ENCODE measurements at places on chromosomes 16 and 17.

GRCh38 chr16:2914233-2914632 is 2.5 kb downstream of the FLYWCH1 start:
- DNase-seq: no peak

DNA sequence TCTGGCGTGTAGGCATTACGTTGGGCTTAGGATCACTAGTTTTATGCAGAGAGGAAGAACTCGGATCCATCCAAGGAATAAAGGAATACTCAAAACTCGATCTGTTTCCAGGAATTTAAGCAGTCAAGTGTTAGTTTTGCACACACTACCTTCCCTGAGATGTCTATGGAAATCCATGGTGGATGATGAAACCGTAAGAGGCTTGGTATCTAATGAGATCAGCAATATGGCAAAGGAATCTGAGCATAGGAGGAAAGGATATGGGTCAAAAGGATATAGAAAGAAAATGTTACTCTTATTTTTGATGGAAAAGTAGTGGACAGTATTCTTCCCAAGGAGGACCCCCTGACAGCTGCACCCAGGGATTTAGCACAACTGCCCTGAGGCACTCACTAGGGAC is 59.6 kb downstream of the SMG6 start:
- DNase-seq: no peak

- DNase-seq: no peak
Observed at GRCh38 chr17:45288825-45289224, 26.9 kb upstream of the SPATA32 start.

DNA sequence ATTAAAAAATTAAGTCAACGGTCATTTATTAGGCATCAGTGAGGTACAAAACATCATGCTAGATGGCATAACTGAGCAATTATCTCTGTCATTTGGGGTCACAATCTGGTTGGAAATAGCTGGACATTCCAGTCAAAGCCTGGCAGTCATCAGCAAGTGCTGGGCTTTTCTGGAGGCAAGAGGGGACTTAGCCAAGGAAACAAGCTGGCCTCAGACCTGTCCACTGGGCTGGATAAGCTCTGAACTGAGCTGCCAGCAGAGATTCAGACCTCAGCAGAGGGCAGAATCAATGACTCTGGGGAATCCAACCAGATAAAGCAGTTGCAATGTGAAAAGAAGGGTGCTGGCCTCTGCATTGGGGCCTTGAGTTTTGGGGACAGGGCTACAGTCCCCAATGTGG is 161.9 kb upstream of the NOL11 start:
- no peak for DNase-seq

GRCh38 chr17:42518755-42519545 is 17.1 kb upstream of the NAGLU start:
- DNase-seq: no peak

GRCh38 chr16:27335349-27336053 is 21.7 kb downstream of the IL4R start:
- no peak for DNase-seq

DNA sequence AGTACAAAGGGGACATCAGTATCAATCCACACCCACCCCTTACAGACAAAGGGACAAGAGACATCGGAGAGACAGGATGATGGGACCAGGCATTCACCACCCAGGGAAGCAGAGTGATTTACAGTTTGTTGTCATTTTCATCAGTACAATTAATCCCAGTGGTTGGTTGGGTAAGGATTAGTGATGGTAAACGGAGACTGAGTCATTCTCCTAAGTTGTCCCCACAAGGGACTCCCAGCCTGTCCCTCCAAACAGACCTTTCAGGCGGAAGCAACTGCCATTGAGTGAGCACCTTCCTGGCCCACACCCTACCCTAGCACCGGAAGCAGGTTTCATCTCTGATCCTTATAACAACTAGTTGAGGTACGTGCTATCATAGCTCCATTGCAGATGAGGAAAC is 11.2 kb downstream of the PPL start:
- no peak for DNase-seq

- DNase-seq: no peak
Observed at GRCh38 chr16:66325717-66326376, 40.6 kb upstream of the CDH5 start.

DNA sequence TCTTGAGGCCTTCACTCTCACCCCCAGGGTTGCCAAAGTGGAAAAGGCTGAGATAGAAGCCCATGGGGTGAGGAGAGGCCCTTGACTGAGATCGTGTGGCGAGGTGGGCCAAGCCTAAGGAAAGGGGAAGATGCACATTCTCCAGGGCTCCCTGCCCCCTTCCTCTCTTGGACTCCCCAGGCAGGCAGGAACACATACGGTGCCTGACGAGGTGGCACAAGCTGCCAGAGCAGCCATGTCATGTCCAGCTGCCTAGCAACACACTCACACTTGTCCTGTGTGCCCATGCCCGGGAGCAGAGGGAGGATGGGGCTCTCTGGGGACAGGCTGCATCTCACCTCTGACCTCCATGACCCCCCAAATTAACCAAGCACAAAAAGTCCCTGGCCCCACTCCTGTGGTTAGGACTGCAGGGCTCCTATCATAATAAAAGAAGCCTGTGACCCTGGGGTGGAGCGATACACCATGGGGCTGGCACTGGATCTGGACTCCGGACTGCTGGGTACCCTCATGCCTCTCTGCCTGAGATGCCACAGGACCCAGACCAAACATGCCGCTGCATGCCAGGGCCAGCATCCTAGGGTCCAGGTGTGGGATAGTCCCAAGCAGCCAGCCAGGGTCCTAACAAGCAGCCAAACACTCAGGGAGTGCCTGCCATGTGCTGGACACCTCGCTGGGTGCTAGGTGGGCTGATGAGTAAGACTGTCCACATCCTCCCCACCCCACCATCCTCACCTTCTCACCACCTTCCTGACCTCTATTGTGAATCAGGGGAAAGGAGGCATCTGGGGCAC is 2.6 kb downstream of the GIT1 start:
- no peak for DNase-seq

DNA sequence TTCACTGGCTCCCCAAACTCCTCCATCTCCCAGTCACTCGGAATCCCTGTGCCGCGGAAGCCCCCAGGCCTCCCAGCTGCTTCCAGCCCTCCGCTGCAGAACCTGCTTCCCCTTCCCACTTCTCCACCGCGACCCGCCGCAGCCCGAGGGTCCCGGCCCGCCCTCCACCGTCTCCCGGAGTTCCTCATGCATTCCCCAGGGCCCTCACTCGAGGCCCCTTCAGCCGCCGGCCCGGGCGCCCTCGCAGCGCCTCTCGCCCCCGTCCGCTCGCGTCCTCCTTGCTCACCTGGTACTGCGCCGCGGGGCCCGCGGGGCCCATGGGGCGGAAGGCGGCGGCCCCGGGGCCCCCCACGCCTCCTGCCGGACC is 329 bp downstream of the SMARCD2 start:
- DNase-seq: no peak

GRCh38 chr17:57634713-57635465 is 110.2 kb downstream of the CCDC182 start:
- DNase-seq: no peak

DNA sequence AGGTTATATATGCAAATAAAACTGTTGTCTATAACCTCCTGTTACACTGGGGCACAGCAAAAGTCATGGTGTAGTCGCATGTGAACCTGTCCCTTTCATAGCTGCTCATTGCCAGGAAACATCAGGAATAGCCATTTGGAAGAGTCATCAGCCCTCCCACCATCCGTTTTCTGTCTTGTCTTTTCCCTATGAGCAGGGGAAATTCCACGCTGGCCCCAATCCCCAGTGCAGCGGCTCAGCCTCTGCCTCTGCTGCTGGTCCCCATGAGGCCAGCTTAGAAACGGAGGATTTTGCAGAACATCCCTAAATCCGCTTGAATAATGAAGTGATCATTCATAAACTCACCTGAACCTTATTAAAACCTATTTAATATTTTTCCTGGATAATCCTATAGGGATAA is 10.5 kb downstream of the MAPT start:
- DNase-seq: no peak

DNA sequence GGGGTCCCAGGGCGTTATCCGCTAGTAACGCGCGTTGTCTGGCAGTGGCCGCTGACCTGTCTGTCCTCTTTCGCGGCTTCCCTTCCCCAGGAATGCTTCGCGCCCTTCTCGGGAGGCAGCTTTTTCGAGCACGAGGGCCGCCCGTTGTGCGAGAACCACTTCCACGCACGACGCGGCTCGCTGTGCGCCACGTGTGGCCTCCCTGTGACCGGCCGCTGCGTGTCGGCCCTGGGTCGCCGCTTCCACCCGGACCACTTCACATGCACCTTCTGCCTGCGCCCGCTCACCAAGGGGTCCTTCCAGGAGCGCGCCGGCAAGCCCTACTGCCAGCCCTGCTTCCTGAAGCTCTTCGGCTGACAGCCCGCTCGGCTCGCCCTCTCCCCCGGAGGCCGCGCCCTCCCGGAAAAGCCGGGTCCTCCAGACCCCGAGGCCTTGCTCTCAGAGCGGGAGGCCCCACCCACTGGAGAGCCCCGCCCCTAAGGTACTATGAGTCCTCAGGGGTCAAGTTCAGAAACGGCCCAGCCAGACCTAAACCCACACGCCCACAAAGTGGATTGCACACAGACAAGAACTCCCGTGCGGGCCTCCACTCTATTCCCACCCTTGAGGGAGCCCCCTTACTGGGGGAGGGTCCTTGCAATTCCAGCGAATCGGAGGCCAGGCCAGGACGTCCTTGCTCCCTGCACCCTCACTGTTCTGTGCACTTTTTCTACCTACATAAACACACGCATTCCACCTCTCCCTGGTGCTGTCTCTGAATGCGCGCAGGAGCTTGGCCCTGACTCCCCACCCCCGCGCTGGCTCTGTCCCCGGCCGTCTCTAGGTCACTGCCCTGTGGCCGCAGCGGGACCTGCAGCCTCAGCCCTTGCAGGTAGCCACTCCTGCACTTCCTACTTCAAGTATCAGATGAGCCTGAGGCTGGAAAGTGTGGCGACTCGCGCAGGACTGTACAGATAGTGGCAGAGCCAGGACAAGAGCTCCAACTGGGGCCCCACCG is 5.4 kb upstream of the SLC5A2 start:
- no peak for DNase-seq

DNA sequence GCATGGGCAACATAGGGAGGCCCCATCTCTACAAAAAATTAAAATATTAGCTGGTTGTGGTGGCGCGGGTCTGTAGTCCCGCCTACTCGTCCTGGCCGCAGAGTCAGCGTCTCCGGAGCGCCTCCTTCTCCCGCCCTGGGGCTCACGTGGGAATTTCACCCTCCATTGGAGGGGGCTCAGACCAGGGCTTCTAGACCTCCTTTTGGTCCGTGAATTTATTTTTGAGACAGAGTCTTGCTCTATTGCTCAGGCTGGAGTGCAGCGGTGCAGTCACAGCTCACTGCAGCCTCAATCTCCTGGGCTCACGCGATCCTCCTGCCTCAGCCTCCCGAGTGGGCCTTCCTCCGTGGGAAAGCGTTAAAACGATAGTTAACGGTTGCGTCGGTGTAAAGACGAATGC is 394 bp upstream of the NME4 start:
- no peak for DNase-seq

GRCh38 chr16:4517812-4518680 is 20.5 kb downstream of the CDIP1 start:
- no peak for DNase-seq

DNA sequence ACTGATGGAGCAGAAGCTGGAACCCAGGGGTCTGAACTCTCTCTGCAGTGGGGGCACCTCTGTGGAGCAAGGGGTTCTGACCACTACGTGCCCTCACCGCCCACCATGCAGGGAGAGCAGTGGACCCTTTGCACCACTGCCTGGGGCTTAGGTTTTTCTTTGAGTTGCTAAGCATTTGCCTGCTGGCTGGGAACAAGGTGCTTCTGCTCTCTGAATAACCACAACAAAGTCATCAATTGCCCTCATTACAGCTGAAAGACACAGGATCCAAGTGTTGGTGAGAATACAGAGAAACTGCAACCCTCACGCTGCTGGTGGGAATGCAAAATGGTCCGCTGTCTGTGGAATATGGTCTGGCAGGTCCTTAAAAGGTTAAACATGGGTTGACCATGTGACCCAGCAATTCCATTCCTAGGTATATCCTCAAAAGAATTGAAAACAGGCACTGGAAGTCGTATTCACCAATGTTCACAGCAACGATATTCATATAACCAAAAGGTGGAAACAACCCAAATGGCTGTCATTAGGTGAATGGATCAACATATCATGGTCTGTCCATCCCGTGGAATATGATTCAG is 22.8 kb downstream of the NLRC3 start:
- no peak for DNase-seq

GRCh38 chr16:87959391-87959990 is 8.3 kb downstream of the BANP start:
- no peak for DNase-seq

DNA sequence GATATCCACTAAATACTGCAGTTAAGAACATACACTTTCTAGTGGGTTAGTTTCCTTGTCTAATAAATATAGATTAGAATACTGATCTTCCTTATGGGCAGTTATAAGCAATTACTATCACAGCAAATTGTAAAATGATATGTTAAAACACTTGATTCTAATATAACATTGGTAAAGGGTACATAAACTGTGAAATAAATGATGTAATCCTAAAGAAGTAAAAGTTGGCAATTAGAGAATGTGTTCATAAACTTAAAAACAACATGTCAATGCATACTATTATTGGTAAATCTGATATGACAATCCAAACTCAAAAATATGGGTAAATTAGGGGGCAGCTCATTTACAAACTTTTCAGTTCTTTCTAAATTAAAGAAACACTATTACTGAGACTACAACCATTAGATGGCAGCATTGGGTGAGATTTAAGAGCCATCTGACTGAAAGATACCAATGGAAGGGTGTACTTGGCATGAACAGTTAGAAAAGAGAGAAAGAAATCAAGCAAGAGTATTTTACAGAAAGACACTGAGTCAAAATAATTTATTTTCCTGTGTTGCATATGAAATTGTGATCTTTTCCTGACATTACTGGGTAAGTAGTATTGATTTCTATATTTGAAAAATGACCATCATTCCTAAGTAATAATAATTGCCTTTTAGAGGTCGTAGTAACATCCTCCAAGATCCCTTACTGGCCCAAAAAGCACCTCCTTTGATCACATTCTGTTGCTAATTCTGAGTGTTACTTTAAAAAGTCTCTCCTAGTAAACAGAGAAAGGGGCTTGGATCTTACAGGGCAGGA is 119.6 kb downstream of the SPAG9 start:
- DNase-seq: no peak

DNA sequence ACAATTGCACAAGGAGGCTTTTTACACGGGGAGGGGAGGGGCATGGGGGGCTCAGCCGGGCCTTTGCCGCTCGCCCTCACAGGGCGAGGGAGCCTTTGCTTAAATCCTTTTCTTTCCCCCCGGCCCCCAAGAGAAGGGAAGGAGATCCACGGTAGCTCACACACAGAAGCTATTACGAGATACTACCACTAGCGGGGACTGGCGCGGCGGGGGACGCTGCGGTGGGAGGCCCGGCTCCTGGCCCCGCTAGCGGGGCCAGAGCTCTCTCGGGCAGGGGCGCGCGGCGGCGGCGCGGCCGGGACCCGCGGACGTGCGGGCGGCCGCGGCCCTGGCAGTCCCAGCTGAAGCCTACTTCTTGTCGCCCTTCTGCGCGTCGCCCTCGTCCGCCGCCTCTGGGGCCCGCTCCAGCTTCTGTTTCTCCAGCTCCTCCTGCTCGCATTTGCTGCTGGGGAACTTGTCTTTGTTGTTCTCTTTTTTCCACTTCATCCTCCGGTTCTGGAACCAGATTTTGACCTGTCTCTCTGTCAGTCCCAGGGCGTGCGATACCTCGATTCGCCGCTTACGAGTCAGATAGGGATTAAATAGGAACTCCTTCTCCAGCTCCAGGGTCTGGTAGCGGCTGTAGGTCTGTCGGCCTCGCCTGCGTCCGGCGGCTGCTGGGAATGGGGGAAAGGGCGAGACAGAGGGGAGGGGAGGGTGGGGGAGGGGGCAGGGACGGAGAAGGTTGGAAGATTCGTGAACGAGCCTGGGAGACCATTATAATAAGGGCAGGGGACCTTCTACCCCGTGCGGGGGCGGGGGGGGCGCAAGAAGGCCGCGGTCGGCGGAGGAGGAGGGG is 2.0 kb downstream of the HOXB8 start:
- DNase-seq: no peak

- no peak for DNase-seq
Observed at GRCh38 chr17:57999496-58000017, 7.5 kb downstream of the SRSF1 start.

Data from gastrocnemius medialis (tissue), 4 donors.